ENCODE measurements at places on chromosomes 7 and 10. TPM values are rescaled to one million over a fixed set of nuclear protein-coding genes. Genes with fewer than 3 reads are reported as not detected.

The SPACDR gene
- polyA plus RNA-seq: 1.1 TPM

DNA sequence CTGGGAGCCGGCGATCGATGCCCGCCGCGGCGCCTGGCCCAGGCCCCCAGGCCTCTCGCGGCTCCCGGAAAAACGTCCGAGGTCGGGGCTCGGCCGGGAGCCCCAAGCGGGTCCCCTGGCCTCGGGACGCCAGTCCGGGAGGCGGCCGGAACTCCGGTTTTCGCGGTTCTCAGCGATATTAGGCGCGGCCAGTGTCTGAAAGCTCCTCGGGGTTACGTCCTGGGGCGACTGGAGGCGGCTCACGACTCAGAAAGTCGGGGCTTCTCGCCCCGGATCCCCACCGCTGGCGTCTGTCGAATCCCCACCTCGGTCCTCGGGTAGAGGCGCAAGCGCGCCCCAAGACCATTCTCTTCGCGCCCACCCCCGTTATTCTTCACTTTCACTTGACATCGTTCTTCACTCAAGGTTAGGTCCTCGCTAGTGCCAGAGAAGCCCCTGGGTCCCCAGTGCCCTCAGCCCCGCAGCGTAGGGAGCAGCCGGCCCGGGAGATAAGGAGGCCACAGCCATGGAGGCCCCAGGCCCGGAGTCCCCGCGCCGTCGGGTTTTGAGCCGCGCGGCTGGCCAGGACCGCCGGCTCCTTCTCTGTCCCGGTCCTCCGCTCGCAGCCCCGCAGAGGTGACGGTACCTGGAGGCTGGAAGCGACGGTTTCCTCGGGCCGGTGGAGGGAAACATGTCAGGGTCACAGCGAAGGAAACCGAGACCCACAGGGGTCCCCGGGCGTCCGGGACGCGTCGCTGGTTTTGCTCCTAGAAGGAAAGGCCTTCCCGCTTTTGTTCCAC is 35.2 kb upstream of the EBLN1 start:
- no peak for DNase-seq

GRCh38 chr10:58414270-58415041 is 29.2 kb downstream of the TFAM start:
- peak; percentile 67 for DNase-seq

GRCh38 chr7:157268540-157268939 is 68.3 kb upstream of the DNAJB6 start:
- no peak for DNase-seq

The FLNC gene
- 0.38 TPM for polyA plus RNA-seq

Data from foreskin keratinocyte (primary cell).